ENCODE measurements at places on chromosomes 13 and 19. TPM values are rescaled to one million over a fixed set of nuclear protein-coding genes. Genes with fewer than 3 reads are reported as not detected.

CEACAM8 gene
- not detected for total RNA-seq

DNA sequence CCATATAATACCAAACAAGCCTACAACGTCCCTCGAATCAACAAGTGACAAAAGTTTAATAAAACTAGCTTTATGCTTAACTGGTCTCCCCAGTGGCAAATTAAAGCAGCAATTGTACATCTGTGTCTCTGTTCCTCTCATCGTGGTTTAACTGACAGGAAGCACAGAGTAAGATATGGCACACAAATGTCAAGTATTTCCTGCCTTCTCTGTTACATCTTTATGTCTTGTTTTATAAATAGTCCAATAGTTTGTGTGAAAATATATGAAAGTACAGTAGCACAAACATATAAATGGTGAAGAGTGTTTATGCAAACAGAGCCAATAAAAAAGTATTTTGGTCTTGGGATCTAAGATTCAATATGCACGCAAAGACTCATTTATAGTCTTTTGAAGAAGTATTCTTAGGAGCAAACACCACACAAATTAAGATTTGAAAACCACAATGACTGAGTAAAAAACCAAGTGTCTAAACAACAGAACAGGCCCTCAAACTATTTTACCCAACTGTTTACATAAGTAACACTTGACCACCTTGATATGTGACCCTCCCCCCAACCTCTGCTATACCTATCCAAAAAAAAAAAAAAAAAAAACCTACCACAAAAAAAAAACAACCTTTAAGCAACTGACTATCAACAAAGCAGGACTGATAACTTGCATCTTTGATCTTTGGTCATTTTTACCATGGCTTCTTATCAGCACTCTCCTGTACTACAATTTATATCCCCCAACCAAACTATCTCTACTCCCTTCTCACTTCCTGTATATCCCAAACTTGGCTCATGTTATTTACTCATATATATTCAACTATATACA is 14.0 kb downstream of the ELF1 start:
- DNase-seq: no peak

DNA sequence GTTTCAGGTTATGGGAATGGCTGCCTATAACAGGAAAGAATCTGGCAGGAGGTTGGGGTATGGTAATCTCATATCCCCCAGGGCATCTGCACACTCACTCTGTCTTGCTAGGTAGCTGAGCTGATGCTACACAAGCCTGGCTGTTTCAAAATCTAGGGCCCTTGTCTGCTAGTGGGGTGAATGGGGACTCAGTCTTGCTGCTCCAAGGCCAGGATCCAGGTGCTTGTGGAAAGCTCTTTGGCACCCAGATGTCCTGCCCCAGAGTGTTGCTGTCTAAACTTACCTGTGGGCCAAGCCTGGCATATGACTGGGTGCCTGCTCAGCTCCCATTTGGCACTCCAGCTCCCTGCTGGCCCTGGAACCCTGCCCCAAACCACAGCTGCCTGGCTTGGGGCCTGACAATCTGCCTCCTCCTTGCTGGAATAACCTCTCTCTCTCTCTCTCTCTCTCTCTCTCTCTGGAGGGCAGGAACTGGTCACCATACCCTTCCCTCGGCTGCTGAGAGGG is 158.1 kb upstream of the TSC22D1 start:
- DNase-seq: no peak

GRCh38 chr19:27746691-27747380 is 1466.1 kb downstream of the UQCRFS1 start:
- peak; percentile 12 for DNase-seq

DNA sequence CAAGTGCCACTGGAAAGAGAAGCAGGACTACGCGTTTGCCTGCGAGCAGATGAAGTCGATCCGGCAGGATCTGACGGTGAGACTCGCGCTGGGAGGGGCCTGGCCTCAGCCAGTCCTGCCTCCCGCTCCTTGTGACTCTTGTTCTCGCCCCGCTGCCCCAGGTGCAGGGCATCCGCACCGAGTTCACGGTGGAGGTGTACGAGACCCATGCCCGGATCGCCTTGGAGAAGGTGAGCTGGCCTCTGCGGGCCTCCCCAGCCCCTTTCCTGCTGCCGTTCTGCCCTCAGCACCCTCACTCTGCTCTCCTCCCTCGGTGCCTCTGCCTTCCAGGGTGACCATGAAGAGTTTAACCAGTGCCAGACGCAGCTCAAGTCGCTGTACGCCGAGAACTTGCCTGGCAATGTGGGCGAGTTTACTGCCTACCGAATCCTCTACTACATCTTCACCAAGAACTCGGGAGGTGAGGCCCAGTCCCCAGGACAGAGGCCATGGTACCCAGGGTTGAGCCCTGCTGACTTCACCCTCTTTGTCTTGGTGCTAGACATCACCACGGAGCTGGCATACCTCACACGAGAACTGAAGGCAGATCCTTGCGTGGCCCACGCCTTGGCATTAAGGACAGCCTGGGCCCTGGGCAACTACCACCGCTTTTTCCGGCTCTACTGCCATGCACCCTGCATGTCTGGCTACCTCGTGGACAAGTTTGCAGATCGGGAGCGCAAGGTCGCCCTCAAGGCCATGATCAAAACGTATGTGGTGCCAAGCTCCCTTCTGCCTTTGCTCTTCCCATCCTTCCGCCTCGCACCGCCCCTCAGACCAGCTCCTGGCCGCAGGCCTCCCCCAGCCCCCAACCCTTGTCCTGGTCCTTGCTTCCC is 5.6 kb downstream of the LENG9 start:
- no peak for DNase-seq

LENG9 gene
- 4.3 TPM for total RNA-seq

LACC1 gene
- 1.2 TPM for total RNA-seq

AZU1 gene
- not detected for total RNA-seq

GRCh38 chr13:79740991-79741390 is 260.0 kb downstream of the NDFIP2 start:
- DNase-seq: no peak

DNA sequence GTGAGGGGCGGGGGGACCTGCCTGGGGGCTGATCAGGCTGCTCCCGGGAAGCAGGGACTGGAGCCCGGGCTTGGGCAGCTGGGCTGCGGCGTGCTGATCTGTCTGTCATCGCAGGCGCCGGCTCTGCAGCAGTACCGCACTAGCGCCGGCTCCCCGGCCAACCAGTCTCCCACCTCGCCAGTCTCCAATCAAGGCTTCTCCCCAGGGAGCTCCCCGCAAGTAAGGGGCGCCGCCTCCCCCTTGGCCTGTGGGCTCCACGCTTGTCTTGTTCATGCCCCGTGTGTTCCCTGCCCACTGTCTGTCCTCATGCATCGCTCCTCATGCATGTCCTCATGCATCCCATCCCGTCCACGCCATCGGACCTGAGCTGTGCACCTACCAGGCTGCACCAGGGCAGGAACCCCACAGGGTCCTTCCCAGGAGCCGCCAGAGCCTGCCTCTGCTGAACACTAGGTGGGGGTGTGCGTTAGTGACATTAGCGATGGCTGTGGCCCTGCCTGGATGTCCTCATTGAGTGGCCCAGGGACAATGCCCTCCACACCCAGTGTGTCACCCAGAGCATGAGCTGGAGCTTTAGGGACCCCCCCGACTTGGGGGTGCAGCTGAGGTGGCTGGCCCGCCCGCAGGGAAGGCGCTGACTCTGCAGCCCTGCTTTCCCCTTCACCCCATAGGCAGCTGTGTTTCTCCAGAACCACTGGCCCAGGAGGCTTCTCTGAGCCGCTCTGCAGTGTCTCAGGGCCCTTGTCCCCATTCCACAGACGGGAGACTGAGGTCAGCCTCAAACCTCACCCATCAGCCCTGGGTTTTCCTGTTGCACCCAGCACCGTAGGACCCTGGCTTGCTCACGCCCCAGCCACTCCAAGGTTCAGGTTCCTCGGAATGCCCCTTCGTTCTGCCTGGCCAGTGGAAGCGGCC is 19.5 kb downstream of the COMP start:
- peak; percentile 25 for DNase-seq
